Activated naive CD4-positive, alpha-beta T cell treated with anti-CD3 and anti-CD28 coated beads for 36 hours (primary cell): ENCODE measurements at places on chromosomes 13 and 19. TPM values are rescaled to one million over a fixed set of nuclear protein-coding genes. Genes with fewer than 3 reads are reported as not detected.

Gene ATP8B3
- 6.1 TPM for total RNA-seq

Gene KLHL1
- total RNA-seq, result not detected

Gene UBE2L5
- total RNA-seq, result not detected

Gene SPART
- 17.0 TPM for total RNA-seq

GRCh38 chr19:30744741-30745475 lies 372.7 kb downstream of the ZNF536 start:
- no peak for DNase-seq

DNA sequence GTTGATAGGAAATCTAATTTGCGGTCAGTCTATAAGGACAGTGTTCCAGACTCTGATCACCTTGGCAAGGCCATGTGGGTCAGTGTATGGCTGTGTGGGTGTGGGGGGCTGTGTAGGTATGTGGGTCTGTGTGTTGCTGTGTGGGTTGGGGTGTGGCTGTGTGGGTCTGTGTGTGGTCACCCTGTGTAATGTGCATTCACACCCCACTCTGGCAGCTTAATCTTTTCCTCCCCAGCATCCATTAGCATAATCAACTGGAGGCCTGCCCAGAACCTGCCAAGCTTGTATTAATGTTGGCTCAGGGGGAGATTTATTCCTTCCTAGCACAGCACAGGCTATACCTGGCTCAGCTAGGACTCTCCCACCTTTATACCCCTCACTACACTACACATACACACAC lies 203.2 kb downstream of the TUBA3C start:
- no peak for DNase-seq

DNA sequence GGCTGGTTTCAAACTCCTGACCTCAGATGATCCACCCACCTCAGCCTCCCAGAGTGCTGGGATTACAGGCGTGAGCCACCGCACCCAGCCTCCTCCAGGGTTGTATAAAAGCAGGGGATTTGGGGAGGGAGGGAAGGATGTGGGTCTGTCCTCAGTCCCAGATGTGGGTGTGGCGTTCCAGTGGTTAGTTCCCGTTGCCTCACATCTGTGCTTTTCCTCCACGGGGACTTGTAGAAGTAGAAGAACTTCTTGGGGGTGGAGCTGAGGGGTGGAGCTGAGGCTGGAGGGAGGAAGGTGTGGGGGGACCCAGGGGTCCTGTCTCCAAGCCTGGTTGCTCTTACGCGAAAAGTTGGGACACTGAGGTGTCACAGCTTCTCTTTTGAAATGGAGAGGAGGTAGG lies 514 bp upstream of the MCEMP1 start:
- no peak for DNase-seq

GRCh38 chr13:92842145-92842544 lies 384.5 kb upstream of the GPC6 start:
- DNase-seq, result no peak

DNA sequence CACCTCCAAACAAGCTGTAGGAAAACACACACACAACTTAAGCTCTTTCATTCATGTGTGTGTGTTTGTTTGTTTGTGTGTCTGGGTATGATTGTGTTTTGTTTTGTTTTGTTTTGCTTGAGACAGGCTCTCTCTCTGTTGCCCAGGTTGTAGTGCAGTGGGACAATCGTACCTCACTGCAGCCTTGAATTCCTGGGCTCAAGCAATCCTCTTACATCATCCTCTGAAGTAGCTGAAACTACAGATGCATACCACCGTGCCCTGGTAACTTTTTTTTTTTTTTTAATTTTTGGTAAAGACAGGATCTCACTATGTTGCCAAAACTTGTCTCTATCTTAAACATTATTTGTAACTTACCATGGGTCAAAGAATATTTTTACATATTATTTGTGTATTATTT lies 431.7 kb downstream of the SLITRK1 start:
- DNase-seq, result no peak

GRCh38 chr13:70388935-70389334 lies 280.7 kb upstream of the KLHL1 start:
- no peak for DNase-seq

- DNase-seq, result no peak
Observed at GRCh38 chr19:11693505-11694499, 44.9 kb downstream of the ZNF823 start.
